ENCODE measurements at places on chromosomes 11 and 22.

- no peak for DNase-seq
Observed at GRCh38 chr22:48205790-48206189, 1443.3 kb downstream of the TBC1D22A start.

DNA sequence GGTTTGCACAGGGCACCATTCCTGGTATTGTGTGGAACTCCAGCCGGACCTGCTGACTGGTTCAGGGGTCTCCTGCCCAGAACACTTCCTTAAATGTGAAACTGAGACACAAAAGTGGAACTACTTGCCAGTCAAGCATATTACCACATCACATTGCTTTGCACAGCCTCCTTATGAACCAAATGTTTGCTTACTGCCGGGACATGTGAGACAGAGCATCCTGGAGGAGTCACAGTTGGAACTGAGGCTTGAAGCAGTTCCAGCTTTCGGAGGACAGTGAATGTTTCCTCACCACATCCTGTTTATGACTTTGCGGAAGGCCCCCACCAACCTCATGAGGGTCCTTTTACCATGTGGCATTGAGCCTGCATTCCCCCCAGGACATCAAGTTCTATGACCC is 105.8 kb upstream of the ARHGAP42 start:
- DNase-seq, result no peak

- DNase-seq, result peak; percentile 82
Observed at GRCh38 chr11:117098269-117099232, at the start of gene SIK3. Gene SIK3, minus strand, starts transcription at chr11:117098428. Its CDS starts 13 bp downstream, at chr11:117098415.

DNA sequence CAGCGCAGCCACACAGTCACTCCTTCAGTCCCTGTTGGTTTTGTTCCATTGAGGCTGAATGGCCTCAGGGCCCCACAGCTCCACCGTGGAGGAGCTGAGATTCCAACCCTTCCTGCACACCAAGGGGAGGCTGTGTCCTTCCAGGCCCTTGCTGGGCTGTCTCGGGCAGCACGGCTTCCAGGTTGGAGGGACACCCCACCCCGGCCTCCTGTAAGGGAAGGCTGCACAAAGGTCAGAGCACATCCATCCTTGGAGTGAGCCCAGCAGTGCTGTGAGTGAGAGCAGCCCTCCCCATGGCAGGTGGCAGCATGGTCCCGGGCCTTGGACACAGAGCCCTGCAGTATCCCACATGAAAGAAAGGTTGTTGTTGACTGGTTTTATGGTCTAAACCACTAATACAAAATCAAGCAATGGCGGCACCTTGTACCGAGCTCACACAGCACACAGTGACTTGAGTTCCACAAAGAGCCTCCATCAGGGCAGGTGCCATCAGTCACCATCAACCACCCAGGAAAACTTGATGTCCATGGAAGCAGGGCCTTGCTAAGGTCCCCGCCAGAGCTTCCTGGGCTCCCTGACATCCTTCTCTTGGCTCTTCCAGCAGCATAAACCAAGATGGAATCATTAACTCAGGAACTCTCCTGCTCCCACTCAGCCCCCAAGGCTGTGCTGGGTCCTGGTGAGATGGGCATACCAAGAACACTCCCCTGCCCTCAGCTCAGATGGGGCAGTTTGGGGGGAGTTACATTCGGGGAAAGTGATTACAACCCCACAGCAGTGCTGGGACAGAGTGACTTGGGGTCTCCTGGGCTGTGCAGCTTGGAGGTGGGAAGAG is 1500.4 kb downstream of the TBC1D22A start:
- DNase-seq, result no peak

Measured in fibroblast of skin of left biceps (primary cell).